NCI-H1694 (cell line): ENCODE measurements at places on chromosomes 5 and 9.
A peak's percentile ranks its signal among the peaks of the same experiment; 100 is the strongest.

DNA sequence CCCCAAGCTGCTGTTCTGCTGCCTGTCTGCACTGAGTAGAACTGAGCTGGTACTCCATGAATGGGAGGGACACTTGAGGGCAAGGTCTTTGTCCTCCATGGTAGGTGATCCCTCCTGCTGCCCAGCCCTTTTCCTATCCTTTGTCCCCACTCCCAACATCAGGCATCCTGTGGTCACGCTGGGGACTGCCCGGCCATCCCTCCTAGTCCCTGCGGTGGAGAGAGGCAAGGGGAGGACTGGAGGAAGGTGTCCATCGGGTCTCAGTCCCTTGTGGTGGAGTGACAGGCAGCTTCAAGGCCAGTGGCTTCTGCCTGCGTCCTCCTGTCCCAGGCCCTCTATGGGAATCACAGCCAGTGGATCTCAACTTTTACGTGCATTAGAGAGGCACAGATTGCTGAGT, 25.9 kb downstream of the ROR2 start:
- DNase-seq = no peak

DNA sequence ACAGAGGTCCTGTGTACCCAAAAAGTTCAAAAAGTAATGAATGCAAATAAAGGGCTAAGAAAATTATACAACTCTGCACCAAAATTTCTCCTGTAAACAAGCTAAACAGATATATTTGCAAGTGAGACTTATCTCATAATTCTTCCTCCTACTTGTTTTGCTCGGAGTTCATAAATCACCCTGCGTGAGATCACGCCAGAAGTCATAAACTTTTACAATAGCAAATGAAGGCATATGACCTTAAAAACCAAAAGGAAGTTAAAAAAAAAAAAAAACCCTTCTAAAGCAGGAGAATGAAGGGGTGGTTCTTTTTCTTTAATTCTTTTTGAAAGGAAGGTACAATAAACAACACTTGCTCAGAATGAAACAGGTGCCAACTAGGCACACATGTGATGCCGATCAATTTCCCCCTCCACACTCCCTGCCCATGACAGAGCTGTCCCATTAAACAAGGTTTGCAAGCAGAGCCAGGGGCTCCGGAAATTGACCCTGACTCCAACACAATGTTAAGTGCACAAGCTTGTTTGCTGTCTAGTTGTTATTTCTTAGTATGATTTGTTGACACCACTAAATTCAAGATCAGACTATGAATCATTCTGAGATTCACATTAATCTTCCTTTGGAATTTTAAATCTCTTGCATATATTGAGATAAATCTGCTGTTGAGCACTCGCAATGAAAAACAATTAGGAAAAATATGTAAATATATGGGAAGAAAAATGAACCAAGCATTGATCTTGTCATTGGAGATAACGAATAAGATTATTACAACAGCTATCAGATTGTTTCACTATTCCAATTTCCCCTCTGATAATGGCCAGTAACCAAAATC, 46.3 kb downstream of the DROSHA start:
- DNase-seq = no peak

GRCh38 chr9:94913550-94913949, 187.1 kb downstream of the AOPEP start:
- DNase-seq = no peak

GRCh38 chr5:142221091-142221860, 103.5 kb downstream of the SPRY4 start:
- DNase-seq = no peak

- no peak for DNase-seq
Measured at GRCh38 chr5:92809855-92810465, 771.1 kb downstream of the NR2F1-AS1 start.

- no peak for DNase-seq
Measured at GRCh38 chr5:156783092-156783491, 67.0 kb upstream of the PPP1R2B start.

DNA sequence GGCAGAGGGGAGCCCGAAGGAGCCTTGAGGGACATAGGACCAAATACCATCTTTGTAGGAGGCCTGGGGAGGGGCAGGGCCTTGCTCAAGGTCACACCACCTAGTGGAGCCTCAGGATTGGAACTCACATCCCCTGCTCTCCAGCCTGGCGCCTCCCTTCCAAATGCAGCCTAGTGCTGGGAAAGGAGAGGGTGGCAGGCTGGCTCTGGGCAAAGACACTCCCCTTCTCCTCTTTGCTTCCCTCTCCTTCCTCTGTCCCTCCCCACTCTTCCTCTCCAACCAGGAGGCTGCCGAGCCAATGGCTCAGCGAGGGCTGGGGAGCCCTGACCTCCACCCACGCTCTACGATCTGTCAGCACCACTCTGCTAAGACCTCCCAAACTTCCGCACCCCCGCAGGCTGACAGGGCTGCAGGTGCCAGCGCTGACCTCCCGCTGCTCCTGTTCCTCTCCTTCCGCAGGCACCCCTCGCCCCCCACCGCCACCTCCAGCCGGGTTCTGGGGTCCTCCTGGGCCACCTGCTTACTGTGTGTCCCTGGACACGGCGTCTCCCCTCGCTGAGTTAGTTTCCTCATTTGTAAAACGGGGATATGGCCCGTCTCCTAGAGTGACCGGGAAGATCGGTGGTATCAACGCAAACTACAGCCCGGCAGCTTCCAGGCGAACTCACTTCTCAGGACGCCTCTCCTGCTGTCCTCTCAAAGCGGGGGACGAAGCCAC, 52.9 kb downstream of the C9orf50 start:
- peak; percentile 50 for DNase-seq

DNA sequence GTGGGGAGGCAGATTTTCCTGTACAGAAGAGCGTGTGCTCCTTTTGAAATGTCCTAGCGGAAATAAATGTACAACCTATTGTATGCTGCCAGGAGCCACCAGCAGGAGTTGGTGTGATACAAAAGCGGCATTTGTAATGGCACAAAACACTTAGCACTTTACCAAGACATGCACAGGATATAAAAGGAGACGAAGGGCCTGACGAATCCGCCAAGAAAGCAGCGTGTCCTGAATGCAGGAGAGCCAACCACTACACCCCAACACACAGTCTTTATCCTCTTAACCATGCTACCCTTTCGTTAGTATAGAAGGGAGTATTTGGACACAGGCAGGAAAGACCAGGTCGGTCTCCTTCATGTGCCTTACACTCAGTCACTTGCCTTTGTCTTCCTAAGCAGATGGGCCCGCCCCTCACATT, 218.1 kb downstream of the TRIM32 start:
- DNase-seq = no peak

- DNase-seq = no peak
Measured at GRCh38 chr9:137820161-137820855, 57.3 kb upstream of the CACNA1B start.

GRCh38 chr5:2094616-2094995, 211.9 kb upstream of the IRX4 start:
- DNase-seq = no peak

GRCh38 chr5:53733853-53734252, 173.4 kb downstream of the NDUFS4 start:
- DNase-seq = no peak

DNA sequence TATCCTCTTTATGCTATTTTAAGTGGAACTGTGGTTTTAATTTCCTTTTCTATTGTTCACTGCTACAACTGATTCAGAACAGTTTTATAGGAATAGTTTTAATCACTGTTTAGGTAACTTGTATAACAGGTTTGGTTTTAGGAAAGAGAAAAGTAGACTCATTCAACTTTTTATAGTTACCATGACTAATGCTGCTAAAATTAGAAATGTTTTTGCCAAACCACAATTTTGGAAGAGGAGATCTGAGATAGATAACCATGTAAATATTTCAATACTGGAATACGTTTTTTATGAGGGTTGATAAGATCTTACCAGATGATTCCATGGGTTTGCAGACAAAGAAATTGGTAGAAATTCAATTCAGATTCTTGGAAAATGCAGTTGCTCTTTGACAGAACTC, 404.6 kb upstream of the ARRDC3 start:
- DNase-seq = no peak

DNA sequence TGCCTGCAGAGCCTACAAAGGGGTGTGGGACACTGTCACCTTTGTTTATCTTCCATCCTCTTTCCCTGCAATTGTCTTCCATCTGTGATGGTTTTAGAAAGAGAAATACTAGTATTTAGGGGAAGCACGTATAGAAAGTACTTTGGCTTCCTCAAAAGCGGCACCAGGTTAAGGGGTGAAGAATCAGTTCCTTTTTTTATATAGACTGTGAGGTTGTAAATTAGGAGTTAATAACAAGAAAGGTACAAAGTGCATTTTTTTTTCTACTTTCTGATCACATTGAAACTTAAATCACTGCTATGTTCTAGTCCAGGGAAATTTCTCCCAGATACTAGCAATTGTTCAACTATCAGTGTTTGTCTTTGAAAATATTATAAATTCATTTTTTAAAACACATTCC, 219.3 kb downstream of the CEMIP2 start:
- no peak for DNase-seq

- DNase-seq = no peak
Measured at GRCh38 chr9:19689328-19690101, 99.3 kb downstream of the SLC24A2 start.
